ENCODE measurements at places on chromosomes 5 and 9.
A peak's percentile ranks its signal among the peaks of the same experiment; 100 is the strongest.

GRCh38 chr5:156621719-156622118 is 228.4 kb upstream of the PPP1R2B start:
- no peak for DNase-seq

GRCh38 chr9:127628758-127629467 is 16.8 kb downstream of the STXBP1 start:
- DNase-seq = no peak

- DNase-seq = no peak
Observed at GRCh38 chr9:114430457-114430856, 42.7 kb upstream of the AKNA start.

GRCh38 chr9:107650321-107650720 is 160.8 kb upstream of the KLF4 start:
- no peak for DNase-seq

DNA sequence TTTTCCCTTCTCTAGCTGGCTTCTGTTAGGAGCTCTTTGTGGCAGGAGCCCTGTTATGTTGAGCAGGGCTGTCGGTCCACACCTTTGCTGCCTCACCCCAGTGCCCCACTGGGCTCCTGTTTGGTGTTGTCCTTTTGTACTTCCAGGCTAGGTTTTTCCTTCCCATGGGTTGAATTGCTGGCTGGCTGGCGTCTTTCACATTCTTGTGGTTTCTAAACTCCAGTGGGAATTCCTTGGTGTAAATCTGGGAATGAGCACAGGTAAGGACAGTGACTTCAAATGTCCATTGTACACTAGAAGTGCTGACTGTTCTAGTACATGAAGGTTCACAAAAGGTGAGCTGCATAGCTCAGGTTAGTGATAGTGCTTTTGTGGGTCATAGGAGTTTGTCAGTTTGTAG is 30.4 kb downstream of the RASGRF2 start:
- no peak for DNase-seq

- no peak for DNase-seq
Observed at GRCh38 chr5:150522504-150523414, 14.8 kb downstream of the NDST1 start.

- no peak for DNase-seq
Observed at GRCh38 chr9:32431196-32431595, 46.8 kb downstream of the ACO1 start.

GRCh38 chr5:147935032-147935431 is 28.7 kb upstream of the C5orf46 start:
- DNase-seq = no peak

DNA sequence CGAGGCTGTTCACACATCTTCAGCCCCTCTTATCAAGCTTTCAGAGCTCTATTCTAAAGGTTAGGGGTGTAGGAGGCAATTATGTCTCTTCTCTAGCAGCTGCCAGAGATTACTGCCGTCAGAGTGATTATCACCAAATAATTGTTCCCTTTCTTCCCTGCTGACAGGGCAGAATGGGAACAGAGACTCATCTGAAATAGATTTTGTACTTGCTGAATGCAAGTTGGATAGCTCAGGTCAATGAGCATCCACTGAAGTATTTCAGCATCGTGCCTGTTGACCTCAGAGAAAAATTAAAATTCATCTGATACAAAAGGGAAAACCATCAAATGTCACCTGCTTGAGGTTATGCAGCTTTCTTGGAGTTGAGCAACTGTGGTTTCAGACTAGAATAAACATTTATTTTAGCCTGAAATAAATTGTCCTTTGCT is 213.7 kb upstream of the MAP3K1 start:
- DNase-seq = no peak

GRCh38 chr9:98781588-98782383 is 14.6 kb downstream of the ANKS6 start:
- DNase-seq = no peak

GRCh38 chr9:684054-684890 is 157.2 kb upstream of the DMRT1 start:
- DNase-seq = no peak

GRCh38 chr5:168978015-168978414 is 322.9 kb downstream of the SLIT3 start:
- DNase-seq = no peak

GRCh38 chr5:1002836-1003235 is 5.8 kb upstream of the NKD2 start:
- DNase-seq = no peak

DNA sequence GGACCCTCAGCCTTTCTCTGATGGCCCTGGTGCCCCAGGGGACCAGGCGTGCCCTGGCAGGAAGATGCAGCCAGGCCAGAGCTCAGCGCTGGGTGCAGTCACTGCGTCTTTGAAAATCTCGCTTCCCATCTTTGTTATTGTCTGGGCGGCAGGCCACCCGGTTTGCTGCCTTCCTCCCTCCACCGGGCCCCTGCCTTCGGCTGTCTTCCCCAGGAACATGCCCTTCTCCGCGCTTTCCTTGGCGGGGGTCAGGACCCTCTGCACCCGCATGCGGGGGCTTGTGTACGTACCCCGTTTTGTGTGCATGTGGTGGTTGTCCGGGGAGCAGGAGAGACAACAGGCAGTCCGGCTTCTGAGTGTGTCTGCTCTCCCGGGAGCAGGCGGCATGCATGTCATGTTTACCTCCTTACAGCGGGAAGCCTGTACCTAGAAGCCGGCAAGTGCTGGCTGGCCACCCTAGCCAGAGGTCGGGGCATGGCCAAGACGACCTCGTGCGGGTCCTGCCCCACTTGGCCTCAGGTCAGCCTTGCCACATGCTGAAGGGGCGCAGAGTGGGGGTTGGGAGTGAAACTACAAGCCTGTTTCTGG is 49.5 kb downstream of the DAB2IP start:
- no peak for DNase-seq

GRCh38 chr5:143397302-143398052 is 6.0 kb downstream of the NR3C1 start:
- no peak for DNase-seq

GRCh38 chr5:142404046-142404477 is 79.2 kb upstream of the SPRY4 start:
- no peak for DNase-seq

DNA sequence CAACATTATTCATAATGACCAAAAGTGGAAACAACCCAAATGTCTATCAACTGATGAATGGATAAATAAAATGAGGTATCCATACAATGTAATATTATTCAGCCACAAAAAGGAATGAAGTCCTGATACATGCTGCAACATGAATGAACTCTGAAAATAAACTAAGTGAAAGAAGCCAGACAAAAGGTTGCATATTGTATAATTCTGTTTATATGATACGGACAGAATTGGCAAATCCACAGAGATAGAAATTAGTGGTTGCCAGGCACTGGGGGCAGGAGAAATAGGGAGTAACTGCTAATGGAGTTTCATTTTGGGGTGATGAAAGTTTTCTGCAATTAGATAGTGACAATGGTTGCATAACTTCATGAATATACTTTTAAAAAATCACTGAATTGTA is 47.0 kb downstream of the KIF24 start:
- no peak for DNase-seq

DNA sequence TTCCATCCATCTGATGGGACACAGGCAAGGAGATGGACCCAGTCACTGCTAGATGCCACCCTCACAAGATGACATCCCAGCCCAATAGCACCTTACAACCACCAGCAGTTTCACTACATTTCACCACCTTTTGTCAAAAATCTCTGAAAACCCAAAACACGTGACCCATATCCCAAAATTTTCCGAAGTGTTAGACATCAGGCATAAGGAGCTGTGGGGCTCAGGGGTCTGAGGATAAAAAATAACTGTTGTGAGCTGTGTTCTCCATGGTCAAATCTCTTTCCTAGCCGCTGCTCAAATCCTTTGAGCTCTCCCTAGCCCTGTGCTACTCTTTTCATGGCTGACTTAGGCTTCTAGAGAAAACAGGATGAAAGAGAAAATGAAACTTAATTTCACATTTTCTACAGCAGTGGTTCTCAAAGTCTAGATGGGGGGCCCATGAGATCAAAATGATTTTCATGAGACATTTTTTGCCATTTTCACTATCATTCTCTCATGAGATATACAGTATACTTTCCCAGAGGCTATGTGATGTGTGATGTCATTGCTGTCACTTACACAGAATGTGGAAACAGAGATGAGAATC is 40.7 kb downstream of the TIMD4 start:
- no peak for DNase-seq

- DNase-seq = peak; percentile 70
Observed at GRCh38 chr5:176573564-176574296, 24.6 kb downstream of the CDHR2 start.

GRCh38 chr9:119302988-119303698 is 66.1 kb downstream of the BRINP1 start:
- DNase-seq = no peak

DNA sequence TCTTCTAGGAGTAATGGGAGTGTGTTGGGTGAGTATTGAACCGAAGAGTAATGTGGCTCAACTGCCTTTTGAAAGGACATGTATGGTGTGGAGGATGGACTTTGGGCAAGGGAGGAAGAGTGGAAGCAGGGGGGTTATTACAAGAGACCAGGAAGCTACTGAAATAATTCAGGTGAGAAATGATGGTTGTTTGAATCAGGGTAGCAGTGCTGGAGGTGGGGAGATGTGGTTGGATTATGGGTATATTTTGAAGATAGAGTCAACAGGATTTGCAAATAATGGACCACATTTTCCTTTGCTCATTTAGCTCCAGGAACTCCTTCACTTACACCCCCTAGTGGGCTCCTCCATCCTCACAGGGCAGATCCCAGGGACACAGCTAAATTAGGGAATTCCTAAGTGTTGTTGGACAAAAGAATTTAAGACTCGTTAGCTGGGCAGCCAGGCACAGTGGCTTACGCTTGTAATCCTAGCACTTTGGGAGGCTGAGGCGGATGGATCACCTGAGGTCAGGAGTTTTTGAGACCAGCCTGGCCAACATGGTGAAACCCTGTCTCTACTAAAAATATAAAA is 1.2 kb upstream of the SLC4A9 start:
- DNase-seq = no peak

GRCh38 chr9:99637641-99638040 is 184.0 kb upstream of the NR4A3 start:
- no peak for DNase-seq

GRCh38 chr5:156329171-156329611 is 2.2 kb downstream of the SGCD start:
- DNase-seq = no peak

- no peak for DNase-seq
Observed at GRCh38 chr5:100800562-100800961, 102.5 kb downstream of the ST8SIA4 start.

GRCh38 chr9:21710548-21711191 is 91.8 kb upstream of the MTAP start:
- no peak for DNase-seq

DNA sequence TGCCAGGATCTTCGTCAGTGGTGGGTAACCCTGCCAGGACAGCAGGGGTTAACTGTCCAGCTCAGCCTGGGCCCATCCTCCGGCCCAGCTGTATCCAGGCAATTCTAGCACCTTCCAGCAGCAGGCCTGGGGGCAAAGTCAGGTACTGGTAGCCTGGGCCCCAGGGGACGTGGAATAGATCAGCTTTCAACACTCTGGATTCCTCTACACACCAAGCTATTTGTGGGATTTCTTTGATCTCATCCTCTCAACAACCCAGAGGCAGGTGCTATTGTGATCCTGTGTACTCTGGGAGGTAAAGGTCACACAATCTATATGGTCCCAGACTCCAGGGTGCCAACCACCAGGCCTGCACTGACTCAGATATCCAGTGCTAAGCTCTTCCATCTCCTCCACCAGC is 8.7 kb upstream of the SPOUT1 start:
- no peak for DNase-seq

DNA sequence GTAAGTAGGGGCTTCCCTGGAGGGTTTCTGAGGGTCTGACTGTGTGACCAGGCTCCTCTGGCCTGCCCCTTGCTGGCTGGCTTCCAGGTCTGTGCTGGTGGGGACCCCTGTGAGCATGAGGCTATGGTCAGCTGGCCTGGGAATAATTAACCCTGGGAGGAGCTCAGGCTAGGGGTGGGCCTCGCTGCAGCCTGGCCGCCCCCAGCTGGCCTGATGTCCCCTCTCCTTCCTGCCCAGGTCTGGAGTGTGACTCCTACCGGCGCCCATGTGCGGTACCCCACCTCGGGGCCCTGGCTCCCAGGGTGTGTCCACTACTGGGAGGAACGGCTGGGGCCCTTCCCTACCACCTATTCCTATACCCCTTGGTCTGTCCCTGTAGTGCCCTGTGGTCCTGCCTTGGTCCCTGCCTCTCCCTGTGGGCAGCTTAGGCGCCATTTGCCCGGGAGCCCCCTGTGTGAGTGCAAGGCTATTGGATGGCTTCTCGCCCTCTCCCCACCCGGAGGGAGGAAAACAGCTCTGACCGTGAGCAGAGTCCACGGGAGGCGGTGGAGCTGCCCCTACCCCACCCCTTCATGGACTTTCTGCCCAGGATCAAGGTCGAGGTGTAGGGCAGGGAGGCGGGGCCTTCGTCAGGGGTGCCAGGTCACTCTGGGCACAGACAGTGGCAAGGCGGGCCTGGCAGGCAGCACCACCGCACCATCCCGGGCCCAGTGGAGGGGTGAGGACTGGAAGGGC is 9.4 kb downstream of the RXRA start:
- DNase-seq = no peak

GRCh38 chr5:39661026-39661779 is 236.4 kb upstream of the DAB2 start:
- DNase-seq = no peak

DNA sequence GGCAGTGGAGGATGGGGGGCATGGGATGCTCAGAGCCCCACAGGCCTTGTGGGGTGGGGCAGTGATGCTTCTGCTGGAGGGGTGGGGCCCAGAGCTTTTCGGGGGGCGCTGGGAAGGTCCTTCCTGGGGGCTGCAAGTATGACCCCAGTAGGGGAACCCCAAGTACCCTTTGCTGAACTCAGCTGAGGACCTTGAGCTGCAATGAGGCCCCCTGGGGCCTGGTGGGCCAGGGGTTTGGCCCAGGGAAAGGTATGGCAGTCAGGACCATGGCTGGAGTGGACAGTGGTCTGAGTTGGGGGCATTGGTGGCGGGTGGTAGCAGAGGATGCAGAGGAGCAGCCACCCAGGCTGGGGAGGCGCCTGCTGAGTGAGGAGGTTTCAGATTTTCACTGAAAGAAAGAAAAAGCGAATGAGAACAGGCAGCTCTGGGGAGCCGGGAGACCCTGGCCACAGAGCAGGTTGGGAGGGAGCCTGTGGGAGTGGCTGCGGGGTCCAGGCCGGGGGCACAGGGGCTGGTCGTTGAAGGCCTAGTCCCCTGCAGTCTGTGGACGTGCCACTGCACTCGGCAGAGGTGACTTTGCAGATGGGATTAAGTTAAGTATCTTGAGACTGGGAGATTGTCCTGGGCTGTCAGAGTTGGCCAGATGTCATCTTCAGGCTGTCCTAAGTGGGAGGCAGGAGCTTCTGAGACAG is 19.2 kb downstream of the WNK2 start:
- DNase-seq = no peak

- no peak for DNase-seq
Observed at GRCh38 chr5:17436761-17437221, 61.2 kb upstream of the TAF11L2 start.
